ENCODE measurements at places on chromosomes 16 and 17.

DNA sequence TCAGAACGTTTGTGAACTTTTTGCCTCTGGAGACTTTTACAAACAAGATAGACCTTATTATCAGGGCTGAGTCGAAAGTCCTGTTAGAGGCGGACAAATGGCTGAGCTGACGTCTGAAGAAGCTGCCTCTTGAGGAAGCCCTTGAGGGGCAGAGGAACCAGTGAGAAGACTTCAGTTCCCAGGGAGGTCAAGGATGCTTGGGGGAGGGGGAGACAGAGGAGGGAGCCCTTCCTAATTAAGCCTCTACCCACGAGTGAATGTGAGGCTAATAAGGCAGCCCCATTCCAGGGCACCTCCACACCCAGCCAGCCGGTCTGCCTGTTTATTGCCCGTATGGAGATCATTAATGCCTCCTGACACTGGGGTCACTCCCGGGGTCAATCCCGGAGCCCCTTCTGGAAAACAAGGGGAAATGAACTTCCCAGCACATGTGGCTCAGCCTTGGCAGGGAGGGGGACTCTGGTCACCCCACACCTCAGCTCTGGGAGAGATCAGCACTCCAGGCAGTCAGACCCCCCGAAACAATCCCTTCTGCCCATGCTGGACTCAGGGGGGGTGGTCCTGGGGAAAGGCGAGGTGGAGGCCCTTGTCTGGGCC is 9.2 kb upstream of the TBX4 start:
- DNase-seq = no peak

DNA sequence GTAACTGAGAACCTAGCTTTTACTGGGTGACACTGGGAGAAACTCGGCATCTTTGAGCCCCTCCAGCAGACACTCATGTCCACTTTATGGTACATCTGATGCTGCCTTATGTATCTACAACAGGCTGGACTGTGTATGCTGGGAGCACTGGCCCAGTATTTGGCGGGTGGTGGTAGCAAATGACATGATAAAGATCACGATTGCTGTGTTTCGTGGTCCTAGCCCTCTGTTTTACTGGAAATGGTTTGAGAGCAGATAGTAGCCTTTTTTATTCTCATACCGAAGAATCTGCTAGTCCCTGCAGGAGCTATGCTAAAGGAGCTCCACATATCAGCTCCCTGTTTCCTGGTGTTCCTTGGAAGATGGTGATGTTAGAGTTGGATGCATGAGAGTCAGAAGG is 150.3 kb downstream of the CCDC182 start:
- DNase-seq = no peak

DNA sequence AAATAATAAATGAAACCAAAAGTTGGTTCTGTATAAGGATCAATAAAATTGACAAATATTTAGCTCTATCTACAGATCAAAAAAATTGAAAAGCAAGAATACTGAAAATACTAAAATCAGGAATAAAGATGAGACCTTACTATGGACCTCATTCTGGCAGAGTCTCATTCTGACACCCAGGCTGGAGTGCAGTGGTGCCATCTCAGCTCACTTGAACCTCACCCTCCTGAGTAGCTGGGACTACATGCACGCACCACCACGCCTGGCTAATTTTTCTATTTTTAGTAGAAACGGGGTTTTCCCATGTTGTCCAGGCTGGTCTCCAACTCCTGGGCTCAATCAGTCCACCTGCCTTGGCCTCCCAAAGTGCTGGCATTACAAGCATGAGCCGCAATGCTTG is 22.0 kb upstream of the KREMEN2 start:
- DNase-seq = no peak

DNA sequence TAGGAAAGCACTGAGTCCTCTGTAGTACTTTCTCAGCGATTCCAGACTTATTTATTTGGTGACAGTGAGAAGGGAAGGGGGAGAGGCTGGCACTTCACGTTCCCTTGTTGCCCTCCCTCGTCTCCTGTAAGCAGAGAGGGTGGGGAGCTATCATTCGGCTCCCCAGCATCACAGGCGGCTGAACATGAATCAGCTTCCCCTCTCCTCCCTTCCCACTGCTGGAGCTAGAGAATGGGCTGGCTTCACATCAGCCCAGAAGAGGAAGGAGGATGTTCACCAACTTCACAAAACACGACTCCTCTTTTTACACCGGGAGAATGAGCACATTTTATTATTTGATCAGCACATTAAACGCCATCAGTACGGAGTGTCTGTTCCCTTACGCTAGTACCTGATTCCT is 6.7 kb upstream of the CMIP start:
- DNase-seq = no peak

DNA sequence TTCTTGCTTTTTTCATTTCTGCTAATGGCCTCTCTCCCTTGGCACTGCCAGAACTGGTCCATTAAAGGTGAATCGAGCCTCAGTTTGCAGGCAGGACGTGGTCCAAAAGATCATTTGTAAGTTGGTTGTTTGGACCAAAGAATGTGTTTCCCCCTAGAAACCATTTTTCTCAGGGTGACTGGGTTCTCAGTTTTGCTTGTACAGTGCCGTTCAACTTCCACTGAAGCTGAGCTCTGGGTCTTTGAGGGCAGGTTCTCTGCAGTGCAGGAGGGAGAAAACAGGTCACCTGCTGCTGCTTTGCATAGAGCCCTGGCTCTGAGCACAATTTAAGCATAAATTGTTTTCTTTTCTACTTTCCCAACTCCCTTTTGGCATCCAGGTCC is 9.0 kb upstream of the AMZ2 start:
- no peak for DNase-seq

- no peak for DNase-seq
Measured at GRCh38 chr16:28304214-28304613, 11.9 kb downstream of the SBK1 start.

- no peak for DNase-seq
Measured at GRCh38 chr17:14302091-14302430, 1.2 kb downstream of the HS3ST3B1 start.

- DNase-seq = no peak
Measured at GRCh38 chr16:63466-63865, 9.0 kb downstream of the RHBDF1 start.

DNA sequence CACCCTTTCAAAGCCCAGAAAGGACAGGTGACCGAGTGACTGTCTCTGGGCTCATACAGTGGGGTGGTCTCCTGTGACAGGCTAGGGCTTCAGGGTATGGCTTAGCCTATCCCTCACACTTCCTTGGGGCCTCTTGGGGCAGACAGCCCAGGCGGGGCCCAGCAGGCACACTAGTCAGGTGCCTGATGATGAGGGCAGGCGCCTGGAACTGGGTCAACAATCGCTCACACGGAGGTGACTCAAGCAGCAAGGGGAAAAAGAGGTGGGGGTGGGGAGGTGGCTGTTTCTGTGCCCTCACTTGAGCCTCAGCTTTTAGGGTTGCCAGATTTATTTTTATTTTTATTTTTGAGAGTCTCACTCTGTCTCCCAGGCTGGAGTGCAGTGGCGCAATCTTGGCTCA is 6.4 kb upstream of the GRN start:
- DNase-seq = no peak

DNA sequence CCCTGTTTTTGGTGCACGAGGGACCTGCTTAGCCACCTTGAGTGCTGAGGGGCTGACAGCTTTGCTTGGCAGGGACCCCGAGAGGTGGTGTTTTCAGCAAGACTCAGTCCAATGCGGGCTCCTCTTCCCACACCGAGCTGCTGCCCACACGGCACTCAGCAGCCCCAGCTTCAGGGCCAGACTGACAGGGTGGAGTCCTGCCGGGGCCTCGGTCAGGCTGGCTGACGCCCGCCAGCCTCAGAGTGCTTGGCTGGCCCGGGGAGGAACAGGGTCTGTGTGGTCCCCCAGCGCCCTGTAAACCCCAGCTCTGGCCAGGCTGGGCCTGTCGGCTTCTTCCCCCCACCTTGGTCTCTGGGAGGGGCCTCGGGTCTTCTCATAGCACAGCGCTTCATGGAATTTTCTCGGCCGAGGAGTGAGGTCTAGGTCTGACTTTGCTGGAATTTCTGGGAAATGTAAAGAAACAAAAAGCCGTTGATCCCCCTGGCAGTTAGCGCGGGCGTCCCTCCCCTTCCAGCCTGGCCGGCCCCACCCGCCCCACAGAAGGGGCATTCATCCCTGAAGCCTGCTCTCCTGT is 2.6 kb downstream of the SOX8 start:
- no peak for DNase-seq

- no peak for DNase-seq
Measured at GRCh38 chr17:71936977-71937376, 183.8 kb upstream of the SOX9 start.

- no peak for DNase-seq
Measured at GRCh38 chr16:67884-68789, 4.3 kb downstream of the RHBDF1 start.

DNA sequence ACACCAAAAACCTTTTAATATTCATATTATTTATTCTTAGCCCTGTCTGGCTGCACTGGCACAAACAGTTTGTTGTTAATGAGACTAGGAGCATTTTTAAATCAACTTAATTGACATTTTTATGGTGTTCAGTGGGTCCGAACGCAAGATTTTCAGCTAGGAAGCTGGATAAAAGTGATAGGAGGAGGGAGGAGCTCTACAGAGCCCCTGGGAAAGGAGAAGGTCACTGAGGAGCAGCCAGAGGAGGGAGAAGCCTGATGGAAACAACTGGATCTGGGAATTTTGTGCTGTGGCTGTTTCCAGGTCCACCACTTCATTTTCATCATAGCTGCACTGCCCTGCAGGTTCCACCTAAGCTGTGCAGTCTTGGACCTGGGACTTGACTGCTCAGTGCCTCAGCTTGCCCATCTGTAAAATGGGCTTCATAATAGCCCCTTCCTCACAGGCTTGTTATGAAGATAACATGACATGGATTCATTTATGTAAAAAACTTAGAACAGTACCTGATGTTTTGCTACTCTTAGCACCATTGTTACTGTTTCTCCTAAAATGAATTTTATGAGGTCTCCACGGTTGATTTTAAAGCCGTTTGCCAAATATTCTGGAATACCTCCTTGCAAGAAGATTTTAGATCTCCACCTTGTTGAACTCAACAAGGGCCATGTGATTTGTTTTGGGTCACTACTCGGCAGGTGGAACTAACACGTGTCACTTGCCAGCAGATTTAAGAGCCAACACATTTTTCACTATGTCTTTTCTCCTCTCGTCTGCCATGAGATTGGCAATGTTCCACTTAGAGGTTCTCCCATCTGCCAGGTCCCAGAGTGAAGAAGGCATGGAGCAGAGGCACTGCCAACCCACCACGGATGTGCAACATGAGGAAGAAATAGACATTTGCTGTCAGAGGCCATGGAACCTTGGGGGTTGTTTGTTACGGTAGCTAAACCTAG is 18.7 kb upstream of the GRIN2A start:
- DNase-seq = no peak

DNA sequence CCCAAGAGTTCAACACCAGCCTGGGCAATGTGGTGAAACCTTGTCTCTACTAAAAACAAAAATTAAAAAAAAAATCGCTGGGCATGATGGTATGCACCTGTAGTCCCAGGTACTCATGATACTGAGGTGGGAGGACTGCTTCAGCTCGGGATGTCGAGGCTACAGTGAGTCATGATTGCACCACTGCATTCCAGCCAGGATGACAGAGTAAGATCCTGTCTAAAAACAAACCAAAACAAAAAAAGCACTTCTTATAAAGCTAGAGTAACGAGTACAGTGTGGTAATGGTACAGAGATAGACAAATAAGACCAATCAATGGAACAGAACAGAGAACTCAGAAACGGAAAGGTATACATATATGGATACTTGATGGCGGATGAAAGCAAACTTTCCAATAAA is 4.4 kb downstream of the NSMCE1 start:
- no peak for DNase-seq

GRCh38 chr16:81316176-81316496 is 1.4 kb downstream of the GAN start:
- DNase-seq = no peak

GRCh38 chr17:17994271-17995069 is 21.8 kb downstream of the DRC3 start:
- DNase-seq = no peak

GRCh38 chr16:78192734-78193488 is 93.5 kb downstream of the WWOX start:
- DNase-seq = no peak

DNA sequence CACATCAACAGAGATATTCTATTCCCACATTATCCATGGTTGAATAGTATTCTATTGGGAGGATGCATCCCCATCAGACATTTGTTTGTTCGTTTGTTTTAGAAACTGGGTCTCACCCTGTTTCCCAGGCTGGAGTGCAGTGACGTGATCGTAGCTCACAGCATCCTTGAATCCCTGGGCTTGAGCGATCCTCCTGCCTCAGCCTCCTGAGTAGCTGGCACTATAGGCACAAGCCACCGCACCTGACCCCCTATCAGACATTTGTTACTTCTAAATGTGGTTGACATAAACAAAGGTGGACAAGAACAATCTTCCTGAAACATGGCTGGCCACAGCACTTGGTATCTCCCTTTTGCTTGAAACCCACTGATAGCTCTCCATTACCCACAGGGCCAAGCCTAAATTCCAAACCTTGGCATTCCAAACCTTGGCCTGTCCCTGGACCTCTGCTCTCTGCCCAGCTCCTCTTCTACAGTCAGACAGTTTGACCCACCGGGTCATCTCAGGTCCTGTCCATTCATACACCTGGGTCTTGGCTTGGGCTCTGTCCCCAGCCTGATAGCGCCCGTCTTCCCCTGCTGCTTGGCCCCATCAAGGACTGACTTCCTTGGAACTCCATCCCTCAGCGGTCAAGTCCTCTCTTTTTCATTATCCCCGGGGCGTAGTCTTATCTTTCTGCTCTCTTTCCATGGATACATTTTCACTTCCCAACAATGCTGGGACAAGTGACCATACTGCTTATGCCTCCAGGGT is 1.5 kb upstream of the PRR29 start:
- DNase-seq = no peak

Data from NCI-H1048 (cell line).